ENCODE measurements at places on chromosomes 16 and 17.

DNA sequence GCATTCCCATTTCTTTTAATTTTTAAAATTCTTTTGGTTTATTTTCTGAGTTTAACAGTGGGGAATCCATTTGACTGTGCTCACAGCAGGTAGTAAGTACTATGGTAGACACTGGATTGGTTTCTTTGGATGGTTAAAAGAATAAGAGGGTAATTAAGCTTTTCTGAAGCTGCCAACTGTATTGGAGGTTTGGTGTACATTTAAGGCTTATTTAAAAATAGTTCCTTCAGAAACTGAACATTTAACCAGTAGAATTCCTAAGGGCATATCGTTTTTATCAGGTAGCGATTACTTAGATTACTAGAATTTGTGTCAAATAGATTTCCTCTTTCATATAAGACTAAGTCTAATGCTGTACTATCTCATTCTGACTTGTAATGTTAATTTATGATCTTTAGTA is 162.4 kb downstream of the PPM1E start:
- DNase-seq, result no peak

- DNase-seq, result no peak
Measured at GRCh38 chr16:22664561-22664997, 149.4 kb upstream of the HS3ST2 start.

GRCh38 chr16:50692999-50693781 is at the start of gene NOD2:
TSS of gene NOD2 (plus strand) at chr16:50693606. CDS start at chr16:50699496, 5,890 bp downstream.
- DNase-seq, result no peak

GRCh38 chr17:43803758-43804157 is 23.5 kb downstream of the CFAP97D1 start:
- DNase-seq, result peak; percentile 74

- DNase-seq, result no peak
Measured at GRCh38 chr17:63475491-63476412, 1.1 kb upstream of the ACE start.

DNA sequence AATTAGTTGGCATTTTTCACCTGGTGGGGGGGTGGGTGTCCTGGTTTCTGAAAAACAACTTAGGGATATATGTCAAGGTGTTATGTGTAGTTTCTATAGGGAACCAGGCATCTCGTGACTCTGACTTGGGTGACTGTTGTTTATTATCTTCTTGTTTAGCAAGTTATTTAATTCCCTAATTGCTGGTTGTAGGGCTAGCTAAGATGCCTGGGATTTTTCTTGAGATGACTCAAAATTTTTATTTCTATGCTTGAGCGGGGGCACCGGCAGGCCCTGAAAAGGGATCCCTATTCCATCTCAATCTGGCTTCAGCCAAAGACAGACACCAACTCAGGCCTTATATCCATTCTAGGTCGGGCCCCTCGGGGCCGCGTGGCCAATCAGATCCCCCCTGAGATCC is 3.2 kb downstream of the DPH1 start:
- no peak for DNase-seq

GRCh38 chr16:10637337-10638037 is 57.1 kb upstream of the EMP2 start:
- no peak for DNase-seq

DNA sequence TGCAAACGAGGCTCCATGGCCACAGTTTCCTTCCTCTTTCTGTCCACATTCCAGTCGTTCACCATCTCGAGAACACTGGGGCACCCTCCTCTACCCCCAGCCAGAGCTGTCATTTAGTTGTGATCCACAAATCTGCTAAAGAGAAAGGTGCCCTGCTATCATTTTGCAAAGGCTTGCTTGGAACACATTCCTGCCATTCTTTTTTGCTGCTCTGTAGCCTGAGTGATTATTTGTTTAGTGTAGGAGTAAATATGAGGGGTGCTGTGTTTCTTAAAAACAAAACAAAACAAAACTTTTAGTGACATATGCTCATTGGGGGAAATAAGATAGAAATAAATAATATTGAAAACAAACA is 166.7 kb downstream of the PRKCA start:
- DNase-seq, result no peak

DNA sequence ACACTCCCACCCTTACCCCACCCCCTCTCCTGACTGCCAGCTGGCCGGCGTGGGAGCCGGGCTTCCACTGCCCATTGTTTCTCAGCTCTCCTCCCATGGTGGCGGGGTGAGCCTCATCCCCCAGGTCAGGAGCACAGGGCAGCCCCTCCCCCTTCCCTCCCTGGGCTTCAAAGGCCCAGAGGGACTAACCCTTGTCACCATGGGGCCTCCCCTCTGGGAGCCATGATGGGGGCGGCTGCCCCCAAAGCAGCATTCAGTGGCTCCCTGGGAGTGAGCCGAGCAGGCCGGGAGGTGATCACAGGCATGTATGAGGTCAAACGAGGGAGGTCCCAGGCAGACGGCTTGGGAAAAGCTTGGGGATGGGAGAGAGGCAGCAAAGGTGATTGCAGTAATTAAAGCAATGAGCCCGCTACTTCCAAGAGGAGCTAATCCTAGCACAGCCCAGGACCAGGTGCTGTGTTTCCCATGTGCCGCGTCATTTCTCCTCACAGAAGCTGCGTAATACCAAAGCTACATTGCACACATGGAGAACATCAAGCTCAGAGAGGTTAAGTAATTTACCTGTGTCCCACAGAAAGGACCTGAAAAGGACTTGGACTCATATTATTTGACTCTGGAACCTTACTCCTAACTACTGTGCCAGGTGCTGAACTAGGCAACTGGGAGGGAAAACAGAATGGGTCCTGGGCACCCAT is 24.5 kb downstream of the CDK5RAP3 start:
- DNase-seq, result no peak

DNA sequence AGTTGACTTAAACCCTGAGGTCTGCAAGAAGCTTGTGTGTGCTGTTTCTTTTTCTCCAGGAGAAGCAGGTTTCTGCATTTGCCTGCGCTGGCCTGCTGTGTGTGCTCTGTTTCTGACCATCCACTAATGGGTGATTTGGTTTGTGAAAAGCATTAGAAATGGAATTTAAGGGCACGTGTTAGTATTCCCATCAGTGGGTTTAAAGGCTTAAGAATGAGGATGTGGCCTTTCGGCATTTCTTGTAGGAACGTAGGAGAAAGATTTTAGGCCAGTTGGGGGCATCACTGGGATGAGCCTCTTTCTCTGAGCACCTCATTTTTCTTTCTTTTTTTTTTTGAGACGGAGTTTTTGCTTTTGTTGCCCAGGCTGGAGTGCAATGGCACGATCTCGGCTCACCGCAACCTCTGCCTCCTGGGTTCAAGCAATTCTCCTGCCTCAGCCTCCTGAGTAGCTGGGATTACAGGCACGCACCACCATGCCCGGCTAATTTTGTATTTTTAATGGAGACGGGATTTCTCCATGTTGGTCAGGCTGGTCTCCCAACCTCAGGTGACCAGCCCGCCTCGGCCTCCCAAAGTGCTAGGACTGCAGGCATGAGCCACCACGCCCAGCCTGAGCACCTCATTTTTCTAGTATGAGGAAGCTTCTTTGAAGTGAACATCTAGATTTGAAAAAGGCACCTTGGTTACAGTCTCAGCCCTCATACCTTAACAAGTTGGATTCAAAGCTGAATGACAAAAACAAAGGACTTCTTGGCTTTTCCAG is 110.3 kb downstream of the BANP start:
- no peak for DNase-seq

DNA sequence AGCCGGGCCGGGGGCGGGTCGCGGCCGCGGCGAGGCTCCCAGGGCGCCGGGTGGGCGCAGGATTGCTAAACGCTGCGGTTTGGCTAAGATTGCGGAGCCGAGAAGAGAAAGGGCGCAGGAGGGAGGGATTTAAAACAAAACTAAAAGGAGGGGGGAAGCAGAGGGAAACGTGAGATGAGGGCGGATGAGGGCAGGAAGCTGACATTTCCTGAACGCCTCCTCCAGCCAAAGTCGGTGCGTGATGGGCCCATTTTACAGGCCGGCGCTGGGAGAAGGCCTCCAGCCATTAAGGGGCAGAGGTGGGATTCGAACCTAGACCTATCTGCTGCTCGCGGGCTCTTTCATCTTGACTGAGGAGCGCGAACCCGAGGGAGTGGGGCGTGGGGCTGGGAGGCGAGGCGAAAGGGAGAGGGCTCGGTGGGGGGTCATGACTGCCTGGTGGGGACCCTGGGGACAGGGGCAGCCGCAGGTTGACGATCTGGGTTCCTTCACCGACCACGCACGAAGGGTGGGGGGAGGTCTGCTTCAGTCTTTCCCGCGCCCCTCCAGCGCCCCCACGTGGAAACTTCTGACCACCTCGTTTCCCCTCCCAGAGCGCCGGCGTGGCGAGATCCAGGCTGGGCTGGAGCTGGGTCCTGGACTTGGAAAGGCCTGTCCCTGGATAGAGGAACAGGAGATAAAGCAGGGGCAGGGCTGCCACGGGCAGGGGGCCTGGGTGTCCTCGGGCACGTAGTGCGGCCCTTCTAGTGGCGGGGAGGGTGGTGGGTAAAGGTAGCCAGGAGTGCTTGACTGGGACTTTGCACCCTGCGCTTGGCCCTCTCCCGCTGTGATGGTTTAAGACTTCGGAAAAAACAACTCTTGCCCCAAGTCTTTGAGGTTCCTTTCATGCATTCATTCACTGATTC is 3.8 kb upstream of the TAC4 start:
- no peak for DNase-seq

DNA sequence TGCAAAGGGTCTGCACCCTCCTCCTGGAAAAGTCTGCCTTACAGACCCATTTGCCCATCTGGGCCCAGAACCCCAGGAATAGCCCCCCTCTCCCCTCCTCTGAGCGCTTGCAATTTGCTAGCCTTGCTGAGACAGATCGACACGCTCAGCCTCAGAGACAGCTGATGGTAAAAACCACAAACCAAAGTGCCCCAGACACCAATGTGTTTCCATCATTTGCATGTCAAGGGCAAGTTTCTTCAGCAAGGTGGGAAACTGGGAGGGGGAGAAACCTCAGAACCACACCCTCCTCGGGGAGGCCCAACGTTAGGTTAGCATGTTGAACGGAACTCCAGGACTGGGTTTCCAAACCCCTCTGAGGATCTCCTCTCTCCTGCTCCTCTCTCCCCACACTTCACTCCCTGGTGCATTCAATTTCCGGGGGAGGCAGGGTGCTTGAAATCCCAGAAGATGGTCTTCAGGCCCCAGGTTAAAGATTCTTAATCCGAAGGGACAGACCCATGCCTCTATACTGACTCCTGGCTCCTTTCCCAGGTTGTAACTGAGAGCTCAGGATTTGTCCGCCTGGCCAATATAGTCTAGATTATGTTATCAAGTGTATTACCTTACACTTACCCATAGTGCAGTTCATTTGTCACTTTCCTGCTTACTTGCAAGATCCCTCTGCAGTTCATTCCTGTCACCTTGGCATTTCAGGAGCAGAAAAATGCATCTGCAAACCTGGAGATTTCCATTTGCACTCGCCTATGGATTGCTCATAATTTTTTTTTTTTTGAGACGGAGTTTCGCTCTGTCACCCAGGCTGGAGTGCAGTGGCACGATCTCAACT is 1.3 kb upstream of the CUEDC1 start:
- no peak for DNase-seq

- no peak for DNase-seq
Measured at GRCh38 chr17:79495665-79496064, 115.2 kb downstream of the RBFOX3 start.

GRCh38 chr16:30346286-30346685 is 8.8 kb downstream of the CD2BP2 start:
- DNase-seq, result no peak

GRCh38 chr16:9027070-9027799 is 63.5 kb upstream of the USP7 start:
- no peak for DNase-seq

DNA sequence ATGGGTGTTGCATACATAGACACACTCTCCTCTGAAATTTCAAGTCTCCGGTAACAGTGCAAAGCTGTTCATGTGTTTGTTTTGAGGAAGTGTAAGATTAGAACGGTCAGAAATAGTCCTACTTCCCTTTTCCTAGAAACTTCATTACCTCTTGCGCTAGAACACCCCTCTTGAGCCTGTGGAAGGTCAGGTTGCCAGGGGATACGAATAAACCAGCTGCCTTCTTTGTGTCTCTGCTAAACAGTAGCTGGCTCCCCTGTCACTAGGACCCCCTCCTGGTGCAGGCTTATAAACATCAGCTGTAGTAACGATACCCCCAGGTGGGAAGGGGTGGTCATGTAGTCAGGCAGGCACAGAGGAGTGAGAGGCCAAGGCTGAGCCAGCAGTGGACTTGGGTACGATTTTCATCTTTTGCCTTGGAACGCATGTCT is 113.4 kb upstream of the RCVRN start:
- no peak for DNase-seq

DNA sequence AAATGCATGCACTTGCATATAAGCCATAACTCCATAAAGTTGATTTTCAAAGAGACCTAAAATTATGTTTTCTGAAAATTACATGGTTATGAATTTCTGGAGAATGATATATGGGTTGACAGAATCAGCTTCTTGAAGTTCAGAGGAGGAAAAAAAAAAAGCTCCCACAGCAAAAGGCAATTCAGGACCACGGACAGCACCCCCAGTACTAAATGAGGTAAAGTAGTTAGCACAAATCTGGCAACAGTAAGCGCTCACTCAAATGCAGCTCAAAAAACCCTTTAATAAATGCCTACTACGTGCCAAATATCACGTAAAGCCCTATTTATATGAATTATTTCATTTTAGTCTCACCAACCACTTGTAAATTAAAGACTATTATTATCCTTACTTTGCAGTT is 135.2 kb downstream of the SHISA9 start:
- DNase-seq, result peak; percentile 52

DNA sequence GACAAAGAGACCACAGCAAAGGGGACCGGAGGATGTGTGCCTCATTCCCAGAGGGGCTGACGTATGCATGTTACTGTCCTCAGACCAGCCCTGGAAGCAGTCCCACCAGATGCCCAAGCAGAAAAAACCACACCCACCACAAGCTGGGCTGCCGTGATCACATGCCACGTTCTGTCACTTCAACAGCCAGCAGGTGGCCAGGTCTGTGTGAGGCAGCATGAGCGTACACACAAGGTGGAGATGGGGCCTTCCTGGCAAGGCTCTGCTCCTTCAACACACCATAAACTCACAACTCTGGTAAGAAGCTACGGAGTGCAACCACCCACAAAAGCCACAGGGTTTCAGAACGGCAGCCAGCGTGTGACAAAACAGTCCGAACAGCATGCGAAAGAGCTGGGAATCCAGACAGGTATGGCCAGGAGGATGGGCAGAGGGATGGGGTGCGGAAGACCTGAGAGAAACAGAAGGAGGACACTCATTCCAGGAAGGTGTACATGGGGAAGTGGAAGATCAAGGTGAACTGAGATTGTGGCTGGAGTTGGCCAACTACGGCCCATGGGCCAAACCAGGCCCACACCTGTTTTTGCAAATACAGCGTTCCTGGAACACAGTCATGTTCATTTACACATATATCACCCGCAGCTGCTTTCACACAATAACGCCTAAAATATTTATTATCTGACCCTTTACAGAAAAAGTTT is 27.9 kb downstream of the MBTPS1 start:
- DNase-seq, result no peak

GRCh38 chr16:46765050-46765449 is 16.9 kb upstream of the MYLK3 start:
- DNase-seq, result no peak

All from right renal cortex interstitium (tissue), 3 donors.